H7 (cell line): ENCODE measurements at places on chromosomes 6 and 20. TPM values are rescaled to one million over a fixed set of nuclear protein-coding genes. Genes with fewer than 3 reads are reported as not detected.

The TCFL5 gene
- 25.7 and 36.8 TPM in 2 replicates for total RNA-seq

The COL9A3 gene
- total RNA-seq, result 131 and 139 TPM in 2 replicates

The CALHM4 gene
- total RNA-seq, result not detected in 2 replicates

The CDSN gene
- total RNA-seq, result not detected in 2 replicates

The BTN1A1 gene
- total RNA-seq, result 0.11 TPM in 1 of 2 replicates, not detected in the other

The TRIM31 gene
- not detected in 2 replicates for total RNA-seq

The PROKR2 gene
- total RNA-seq, result 0.74 and 1.2 TPM in 2 replicates

The SUMO4 gene
- 0.48 and 0.87 TPM in 2 replicates for total RNA-seq
